ENCODE measurements at places on chromosomes 2 and 18.

- no peak for DNase-seq
These were observed 60.0 kb downstream of the TMEM131 start for GRCh38 chr2:97935719-97936161.

GRCh38 chr2:50952596-50952995 is 79.3 kb downstream of the NRXN1 start:
- no peak for DNase-seq

DNA sequence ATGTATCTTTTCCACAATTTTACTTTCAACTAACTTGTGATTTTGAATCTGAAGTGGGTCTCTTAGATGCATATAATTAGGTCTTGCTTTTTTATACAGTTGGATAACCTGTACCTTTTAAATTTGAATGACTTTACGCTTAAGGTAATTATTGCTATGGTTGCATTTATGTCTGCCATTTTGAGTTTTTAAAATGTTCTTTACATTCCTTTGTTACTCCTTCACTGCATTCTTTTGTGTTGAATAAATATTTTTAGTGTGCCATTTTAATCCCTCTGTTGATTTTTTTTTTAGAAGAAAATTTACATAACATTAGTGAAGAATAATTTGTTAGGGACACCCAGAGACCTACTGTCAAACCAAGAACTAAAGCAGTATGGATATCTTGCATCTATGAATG is 65.3 kb downstream of the BIRC6 start:
- DNase-seq: no peak

DNA sequence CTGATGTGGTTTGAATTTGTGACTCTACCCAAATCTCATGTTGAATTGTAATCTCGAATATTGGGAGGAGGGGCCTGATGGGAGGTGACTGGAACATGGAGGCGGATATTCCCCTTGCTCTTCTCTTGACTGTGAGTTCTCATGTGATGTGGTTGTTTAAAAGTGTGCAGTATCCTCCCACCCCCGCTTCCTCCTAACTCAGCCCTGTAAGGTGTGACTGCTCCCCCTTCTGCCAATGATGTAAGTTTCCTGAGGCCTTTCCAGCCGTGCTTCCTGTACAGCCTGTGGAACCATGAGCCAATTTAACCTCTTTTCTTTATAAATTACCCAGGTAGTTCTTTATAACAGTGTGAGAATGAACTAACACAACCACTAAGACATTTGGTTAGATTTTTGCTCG is 458.4 kb downstream of the THSD7B start:
- no peak for DNase-seq

GRCh38 chr2:211367293-211367692 is 810.9 kb downstream of the CPS1 start:
- DNase-seq: no peak

DNA sequence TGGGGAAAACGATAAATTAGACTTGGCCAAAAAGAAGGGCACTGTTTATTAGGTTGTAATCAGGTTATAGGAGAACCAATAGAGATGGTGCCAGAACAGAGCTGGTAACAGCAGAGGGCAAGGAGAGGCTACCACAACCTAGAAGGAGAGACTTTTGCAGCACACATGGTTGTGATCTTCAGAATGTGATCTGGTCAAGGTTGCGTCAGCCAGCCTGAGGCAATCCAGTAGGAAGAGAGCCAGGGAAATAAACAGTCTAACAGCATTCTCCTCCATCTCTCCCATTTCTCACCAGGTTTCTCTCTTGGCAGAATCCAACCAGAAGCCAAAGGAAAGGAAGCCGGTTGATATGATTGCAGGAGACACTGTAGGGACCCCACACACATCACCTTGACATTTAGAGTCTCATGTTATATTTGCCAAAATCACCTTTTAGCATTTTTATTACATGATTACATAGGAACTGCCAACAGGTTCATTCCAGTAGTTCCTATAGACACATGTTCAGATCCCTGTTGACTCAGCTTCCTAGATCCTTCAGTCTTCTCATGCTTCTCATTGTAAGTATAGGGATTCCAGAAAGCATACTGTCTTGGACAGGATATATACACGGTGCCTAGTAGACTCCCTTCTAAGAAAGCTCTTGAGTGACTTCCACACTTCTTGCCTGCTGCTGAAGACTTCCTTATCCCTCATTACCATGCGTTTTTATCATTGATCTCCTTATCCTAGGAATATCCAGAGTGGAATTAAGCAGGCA is 17.6 kb upstream of the SPATS2L start:
- no peak for DNase-seq

DNA sequence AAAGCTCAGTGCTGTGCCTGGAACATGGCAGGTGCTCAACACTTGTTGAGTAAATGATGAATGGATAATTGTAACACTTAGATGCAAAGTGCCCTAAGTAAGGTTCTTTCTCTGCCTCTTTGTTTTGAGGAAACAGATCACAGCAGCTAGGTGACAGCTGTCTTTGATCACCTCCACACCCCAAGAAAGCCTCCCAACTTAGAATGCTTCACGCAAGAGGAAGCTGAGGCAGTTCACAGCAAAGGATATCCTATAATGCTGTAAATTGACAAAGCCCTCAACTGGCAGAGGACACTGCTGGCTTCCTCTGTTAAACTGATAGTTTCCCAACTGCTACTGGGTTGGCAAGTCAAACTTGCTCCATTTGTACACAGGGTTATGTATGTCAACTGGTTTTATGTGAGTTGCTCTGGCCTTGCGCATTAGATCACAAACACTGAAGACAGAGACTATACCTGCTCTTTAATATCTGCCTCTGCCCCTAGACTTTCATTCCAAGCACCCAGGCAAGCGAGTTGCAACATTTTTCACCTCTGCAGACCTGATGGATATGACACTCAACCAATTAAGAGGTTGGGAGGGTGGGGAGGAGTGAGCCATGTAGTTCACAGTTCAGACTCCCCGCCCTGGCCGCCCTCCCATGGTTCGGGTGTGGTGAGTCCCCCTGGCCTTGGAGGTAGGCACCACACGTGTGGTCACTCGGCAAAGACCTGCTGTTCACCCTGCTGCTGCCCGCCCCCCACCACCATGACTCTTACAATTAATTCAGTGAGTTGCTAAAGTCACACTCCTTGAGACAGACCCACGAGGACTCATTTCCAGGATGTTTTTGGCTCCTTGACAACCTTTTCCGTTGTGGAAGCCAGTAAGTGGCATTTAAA is 4.8 kb upstream of the MALL start:
- DNase-seq: no peak

DNA sequence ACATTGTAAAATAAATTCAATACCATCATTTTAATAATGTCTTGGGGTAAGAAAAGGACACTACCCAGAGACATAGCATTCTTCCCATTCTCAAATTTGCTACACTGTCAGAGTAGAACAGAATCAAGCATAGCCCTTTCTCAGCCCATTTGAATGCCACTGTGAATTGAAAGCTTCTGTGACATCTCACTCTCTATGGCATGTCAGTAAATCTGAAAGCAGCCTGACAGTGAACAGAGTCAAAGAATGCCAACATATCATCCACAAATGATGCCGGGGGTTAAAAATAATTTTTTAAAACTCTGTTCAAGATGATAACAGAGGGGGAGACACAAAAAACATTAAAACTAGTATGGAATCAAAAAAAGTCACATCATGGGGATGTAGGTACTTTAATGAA is 17.6 kb downstream of the SUCLG1 start:
- DNase-seq: no peak

GRCh38 chr2:222982010-222982908 is 69.7 kb upstream of the KCNE4 start:
- DNase-seq: no peak

- DNase-seq: no peak
These were observed 104.9 kb downstream of the TRABD2A start for GRCh38 chr2:84776011-84776410.

DNA sequence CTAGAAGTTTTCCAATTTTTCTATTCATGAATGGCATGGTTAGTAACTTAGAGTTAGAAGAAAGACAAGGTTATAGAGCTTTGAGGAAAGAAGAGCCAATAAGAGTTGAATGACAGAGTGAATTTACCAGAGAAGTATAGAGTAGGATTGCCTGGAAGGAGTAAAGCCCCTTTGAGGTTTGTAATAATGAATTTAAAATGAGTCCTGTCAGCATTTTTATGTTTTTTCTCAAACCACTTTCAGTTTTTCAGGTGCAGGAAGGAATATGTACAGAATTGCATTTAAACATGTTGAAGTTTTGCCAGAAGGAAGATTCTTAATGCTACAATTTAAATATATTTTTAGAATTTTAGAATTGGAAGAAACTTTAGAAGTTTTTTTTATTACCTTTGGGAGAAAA is 408.3 kb downstream of the DSC3 start:
- no peak for DNase-seq

DNA sequence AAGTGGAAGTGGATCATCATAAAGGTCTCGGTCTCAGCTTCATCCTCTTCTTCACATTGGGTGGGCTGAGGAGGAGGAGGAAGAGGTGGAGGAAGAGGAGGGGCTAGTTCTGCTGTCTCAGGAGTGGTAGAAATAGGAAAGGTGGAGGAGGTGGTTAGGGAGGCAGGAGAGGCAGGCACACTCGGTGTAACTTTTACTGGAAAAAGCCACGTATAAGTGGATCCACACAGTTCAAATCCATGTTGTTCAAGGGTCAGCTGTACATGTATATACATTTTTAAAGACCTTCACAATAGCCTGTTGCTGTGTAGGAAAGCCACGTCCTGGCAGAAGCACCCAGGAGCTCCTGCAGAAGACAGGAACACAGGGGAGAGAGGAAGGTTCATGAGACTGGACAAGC is 110.3 kb upstream of the RAB12 start:
- no peak for DNase-seq

- DNase-seq: no peak
These were observed 26.2 kb upstream of the TUBB6 start for GRCh38 chr18:12281861-12282260.

GRCh38 chr2:212001325-212001724 is 537.3 kb downstream of the ERBB4 start:
- no peak for DNase-seq

DNA sequence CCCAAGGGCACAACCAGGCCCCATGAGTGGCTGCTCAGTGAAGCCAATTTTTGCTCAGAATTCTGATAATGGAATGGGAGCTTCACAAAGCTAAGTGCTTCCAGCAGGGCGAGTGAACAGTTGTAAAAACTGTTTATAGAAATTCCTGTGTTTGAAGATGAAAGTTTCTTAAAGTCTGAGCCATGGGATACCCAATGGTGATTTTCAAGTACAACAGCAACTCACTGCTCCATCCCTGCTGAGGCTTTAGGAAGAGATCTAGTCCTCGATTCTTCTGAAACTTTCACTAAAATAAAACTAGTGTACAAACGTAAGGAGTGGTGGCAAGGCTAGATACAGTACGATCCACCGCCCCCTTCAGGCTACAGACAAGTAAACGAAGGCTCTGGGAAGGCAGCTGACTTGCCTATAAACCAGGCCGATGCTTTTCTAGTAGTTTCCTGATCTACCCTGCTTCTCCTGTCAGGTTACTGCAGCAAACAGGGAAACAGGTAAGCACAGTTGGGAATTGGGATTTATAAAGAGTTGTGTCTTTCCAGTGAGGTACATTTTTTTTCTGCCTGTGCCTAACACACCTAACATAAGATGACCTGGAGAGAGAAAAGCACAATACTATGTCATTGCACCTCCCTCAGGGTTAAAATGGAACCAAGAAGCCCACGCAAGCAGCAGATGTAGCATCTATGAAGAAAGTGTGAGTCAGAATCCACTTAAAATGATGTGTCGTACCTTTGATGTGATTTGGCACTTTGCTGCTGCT is 108.7 kb downstream of the UXS1 start:
- peak; percentile 38 for DNase-seq

DNA sequence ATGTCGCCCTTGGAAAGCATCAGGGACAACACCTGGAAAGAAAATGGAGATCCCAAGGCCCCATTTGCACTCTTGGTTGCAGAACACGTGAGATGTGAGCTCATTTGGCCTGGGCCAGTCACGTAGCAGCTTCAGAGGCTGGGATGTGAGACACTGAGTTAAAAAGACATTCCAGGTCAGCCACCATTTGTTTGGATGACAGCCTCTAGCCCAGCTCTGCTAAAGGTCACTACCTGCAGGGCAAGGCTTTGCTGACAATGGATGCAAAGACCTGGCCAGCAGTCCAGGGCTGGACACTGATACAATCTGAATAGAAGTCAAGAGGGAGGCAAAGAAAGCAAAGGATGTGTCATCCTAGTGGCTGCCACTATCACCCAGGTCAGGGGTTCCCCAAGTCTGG is 83.9 kb upstream of the LRPPRC start:
- DNase-seq: no peak

DNA sequence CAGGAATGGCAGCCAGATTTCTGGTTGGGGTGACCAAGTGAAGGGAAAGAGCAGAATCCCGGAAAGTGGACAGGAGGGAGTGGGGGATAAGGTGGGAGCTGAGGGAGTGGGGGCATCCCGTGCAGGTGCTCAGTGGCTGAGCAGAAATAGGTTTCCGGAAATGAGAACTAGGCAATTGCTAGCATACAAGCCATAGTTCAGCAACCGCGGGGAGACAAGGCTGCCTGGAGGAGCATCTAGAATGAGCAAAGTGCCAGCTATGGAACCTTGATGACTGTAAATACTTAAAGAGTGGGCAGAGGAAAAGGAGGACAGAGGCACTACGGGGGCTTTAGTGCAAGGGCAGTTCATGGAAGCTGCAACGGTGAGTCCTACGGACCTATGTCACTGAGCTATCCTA is 220.2 kb downstream of the BCL11A start:
- DNase-seq: no peak

DNA sequence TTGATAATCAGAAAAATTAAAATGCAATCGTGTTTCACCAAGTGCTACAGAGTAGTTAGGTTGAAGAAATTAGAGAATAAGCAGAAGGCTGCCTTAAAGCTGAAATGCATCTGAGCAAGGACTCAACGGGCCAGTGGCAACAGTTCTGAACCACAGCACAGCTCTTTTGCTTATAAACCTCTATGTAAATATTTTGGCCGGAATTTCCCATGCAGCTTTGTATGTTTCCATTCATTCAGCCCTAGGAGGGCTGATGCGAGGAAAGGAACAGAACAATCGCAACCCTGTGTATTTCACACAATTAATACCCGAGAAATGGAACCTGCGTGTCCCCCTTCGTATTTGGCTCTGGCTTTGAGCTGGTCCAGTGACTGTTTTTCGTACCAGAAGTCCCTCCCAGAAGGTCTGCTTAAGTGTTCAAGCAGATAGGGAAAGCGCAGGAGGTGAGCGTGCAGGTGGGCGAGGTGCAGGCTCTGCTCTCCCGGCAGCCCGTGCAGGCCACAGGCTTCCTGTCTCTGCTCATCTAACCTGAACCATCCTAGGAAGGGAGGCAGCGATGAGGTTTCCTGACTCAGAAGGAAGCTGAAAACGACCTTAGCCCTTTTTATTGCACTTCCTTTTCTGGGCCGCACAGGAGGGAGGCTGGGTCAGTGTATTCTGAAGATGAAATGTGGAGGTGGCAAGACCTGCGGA is 67.3 kb downstream of the ASB1 start:
- no peak for DNase-seq

DNA sequence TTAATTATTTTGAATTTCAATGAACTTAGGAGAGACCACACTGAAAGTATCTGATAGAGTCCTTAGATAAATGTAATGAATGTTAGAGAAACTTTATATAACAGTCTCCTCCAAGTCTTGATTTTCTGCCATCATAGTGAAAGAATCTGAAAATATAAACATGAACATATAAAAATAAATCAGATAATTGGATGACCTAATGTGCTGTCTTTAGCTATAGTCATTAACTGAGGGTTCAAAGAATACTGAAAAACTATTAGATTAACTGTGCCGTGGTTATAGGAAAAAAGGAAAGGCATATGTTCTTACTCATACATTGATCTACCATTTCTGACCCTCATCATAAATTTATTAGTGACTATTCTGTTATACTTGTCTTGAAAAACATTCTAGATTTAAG is 47.0 kb upstream of the SPAG16 start:
- DNase-seq: no peak

GRCh38 chr2:11553661-11554398 is 20.0 kb downstream of the GREB1 start:
- DNase-seq: no peak
